ENCODE measurements at places on chromosomes 4 and X.

DNA sequence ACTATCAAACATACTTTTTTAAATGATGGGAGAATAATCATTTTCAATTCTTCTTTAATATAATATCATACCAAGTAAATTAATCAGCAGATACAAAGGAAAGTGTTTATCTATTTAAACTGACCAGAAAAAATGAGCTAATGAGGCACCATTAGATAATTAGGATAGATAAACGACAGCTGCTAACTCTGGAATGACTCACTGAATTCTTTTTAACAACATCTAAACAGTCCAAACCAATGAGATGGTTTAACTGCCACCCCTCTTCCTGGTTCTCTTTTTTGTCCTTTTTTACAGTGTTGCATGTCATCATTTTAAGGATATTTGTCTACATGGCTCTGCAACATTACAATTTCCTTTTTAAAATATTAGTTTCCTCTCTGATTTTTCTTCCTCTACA is 41.6 kb downstream of the UNC5C start:
- no peak for DNase-seq

DNA sequence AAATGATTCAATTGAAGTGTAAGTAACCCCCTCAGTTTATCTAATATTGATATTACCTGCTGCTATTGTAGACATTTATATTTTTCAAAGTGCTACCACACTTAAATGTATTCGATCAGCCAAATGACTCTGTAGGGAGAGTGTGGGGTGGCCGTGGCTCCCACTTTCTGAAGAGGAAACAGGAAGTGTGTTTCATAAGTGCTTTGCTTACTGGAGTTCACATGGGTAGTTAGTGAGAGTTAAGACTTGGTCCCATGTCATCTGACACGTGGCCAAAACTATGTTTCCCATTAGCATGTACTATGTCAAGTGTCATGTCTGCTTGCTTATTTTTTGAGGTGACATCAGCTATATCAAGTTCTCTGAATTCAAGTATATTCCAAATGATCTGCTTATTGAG is 308.1 kb upstream of the GATB start:
- no peak for DNase-seq

GRCh38 chr4:148248824-148249223 is 193.4 kb downstream of the NR3C2 start:
- no peak for DNase-seq

DNA sequence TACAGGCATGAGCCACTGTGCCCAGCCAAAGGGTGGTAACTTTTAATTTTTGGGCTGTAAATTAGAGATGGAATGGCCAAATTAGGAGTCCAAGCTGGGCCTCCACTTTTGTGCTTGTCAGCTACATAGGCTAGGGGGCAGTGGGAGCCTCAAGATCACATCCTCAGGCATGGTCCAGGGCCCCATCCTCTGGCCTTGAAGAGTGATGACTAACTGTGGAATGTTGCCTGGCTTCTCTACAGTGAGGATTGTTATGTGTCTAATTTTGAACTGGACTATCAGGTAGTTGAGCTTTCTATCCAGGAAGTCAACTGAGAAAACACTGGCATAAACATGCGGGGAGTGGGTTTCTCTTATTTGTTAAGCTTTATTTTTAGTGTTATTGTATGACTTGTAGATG is 33.0 kb downstream of the CCNG2 start:
- no peak for DNase-seq

GRCh38 chrX:19479458-19479857 is 35.9 kb downstream of the MAP3K15 start:
- no peak for DNase-seq

DNA sequence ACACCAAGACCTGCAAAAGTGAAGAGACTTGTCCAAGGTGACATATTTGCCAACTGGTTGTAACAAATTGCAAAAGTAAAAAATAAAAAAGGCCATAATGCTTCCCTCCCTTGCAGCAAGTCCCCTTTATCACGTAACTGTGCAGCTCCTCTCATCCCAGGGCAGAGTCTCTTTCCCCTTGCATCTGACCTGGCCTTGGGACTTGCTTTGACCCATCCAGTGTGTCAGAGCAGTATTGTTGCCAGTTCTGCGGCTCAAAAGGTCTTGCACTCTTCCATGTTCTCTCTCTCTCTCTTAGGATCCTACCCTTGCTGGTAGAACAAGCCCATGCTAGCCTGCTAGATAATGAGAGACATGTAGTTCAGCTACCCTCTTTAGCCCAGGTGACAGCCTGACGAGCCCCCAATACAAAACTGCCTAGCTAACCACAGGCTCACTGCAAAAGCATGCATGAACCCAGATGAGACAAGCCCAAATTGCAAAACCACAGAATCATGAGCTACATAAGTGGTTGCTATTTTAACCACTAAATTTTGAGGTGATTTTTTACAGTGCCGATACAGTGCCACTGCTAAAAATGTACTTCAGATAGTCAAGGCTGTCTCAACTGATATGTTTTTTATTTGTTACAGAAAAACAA is 289.5 kb upstream of the PPARGC1A start:
- no peak for DNase-seq

GRCh38 chr4:177473991-177474390 is 31.8 kb upstream of the AGA start:
- DNase-seq = no peak

DNA sequence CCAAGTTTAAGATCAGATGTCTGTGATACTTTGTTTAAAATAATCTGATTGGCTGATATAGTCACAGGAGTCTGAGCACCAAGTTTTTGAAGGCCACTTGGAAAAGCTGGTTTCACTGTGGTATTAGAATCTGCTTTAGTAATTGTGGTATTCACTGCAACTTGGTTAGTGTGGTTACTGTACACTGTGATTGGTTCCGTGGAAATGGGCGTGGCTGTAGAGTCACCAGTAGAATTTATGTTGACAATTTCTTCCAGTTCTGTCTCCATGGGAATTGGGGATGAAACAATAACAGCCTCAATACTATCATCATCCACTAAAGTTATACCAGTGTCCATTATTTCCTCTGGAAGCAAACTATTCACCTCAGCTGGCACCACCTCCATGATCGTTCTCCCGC is 26.2 kb downstream of the LIN54 start:
- DNase-seq = no peak

DNA sequence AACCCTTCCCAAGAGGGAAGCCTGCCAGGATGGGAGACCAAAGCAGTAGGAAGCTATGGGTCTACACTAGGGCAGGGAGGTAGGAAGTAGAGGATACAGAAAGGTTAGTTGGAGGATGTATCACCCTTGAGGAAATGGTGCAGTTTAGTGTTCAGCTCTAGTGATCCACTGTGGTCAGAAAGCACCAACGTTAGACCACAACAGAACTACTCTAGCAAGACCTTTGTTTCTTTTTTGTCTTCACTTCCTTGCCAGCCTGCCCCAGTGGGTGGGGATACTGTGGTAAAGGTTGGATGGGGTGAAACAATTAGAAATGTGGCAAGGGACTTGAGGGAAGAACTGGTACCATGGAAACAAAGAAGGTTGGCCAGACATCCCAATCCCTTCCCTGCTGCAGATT is 83.3 kb downstream of the DDIT4L start:
- DNase-seq = no peak
